Activated gamma-delta T cell treated with Interleukin-2 at 50 U/mL for 16 hours (primary cell): ENCODE measurements at places on chromosomes 1 and 21.

GRCh38 chr1:6614019-6614928 lies 743 bp downstream of the PHF13 start:
- peak; percentile 51 for DNase-seq

- DNase-seq = no peak
These were observed at the start of gene OR10J1 for GRCh38 chr1:159439422-159439821. TSS of gene OR10J1 (plus strand) at chr1:159439722. CDS start at chr1:159439792, 70 bp downstream.

DNA sequence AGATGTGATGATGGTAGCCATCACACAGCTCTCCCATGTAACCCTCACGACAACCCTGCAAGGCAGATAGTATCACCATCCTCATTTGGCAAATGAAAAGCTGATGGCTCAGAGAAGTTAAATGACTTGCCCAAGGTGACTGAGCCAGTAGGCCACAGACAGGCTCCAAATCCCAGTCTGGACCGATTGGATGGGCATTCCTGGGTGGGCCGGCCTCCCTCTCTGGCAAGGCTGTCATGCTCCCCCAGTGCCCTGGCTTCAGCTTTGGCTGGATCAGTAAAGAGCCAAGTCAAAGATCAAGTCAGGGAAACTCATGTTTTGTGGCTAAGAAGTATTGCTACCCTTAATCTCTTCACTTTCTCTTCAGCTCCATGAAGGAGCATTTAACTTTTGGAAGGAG lies 41.2 kb downstream of the CDCP2 start:
- no peak for DNase-seq

- DNase-seq = no peak
These were observed 6.6 kb upstream of the TMEM167B start for GRCh38 chr1:109083923-109084322.

- DNase-seq = no peak
These were observed 4.1 kb upstream of the AGTRAP start for GRCh38 chr1:11731691-11732283.

GRCh38 chr1:224720216-224720615 lies 104.1 kb downstream of the CNIH3 start:
- DNase-seq = no peak

DNA sequence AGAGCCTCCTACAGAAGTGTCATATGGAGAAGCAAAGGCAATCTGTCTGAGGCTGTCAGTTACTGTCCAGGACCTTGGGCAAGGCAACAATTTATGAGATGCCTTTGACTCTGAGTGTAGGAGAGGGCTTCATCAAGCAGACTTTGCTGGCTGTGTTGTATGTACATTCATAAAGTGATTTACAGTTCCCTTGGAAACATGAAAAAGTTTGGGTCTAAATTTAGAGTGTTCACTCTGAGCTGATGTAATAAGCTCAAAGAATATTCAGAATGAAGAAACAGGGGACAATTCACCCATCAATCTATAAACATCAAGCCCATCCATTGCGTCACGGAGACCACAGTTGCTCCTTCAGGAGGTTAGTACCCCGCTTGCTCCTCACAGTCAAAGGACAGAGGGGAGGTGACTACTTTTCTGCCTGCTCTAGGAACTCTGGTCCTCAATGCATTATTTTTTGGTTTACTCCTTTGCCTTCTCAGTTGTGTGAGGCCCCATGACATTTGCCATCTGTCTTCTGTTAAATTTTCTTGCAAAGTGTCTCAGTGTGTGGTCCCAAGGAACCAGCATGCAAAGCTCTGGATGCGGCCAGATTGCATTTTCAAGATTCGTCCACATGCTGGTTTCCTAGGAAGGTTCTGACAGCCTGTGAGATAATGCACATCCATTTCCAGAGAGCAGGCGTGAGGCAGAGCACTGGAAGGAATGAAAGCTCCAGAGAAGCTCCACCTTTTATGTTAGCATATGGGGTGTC lies 241.1 kb upstream of the KIAA0040 start:
- DNase-seq = no peak
